Posterior cingulate gyrus (tissue), 11 donors: ENCODE measurements at places on chromosomes 7 and 10.

DNA sequence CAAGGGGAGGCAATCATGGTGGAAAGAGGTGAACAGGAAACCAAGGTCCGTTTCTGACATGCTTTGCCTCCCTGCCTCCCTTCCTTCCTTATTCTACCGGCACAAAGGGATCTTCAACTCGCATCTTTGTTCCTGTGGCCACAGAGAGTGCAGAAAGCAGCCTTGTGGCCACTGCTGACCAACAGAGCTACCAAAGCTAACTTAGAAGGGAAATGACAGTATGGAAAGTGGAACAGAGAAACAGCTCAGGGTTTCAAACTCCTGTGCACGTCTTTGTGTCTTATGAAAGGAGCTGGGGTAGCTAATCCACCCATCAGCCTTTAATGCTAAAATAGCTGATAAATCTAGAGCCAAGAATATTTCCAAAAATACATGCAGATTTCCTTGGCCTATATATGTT is 588.0 kb downstream of the SORCS1 start:
- no peak for DNase-seq

DNA sequence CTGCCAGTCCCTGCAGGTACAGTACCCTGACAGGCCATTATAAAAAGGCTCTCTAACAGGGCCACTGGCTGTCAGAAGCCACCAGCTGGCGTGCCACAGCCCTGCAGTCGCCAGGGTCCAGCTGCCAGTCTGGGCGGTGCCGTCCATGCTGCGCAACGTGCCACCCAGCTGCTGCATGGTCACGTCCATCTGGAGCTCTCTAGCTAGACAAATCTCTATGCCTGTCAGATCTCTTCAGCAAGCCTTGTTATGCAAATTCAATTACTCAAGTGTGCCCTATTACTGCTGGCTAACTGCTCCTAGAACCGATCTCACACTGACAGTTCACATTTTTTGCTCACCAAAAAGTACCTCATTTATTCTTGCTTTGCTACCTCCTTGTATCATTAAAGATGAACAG is 75.9 kb downstream of the HIBADH start:
- peak; percentile 81 for DNase-seq

GRCh38 chr7:155003092-155003375 is at the start of gene PAXIP1:
Gene PAXIP1, minus strand, starts transcription at chr7:155003124. Its CDS starts 195 bp downstream, at chr7:155002929.
- no peak for DNase-seq

GRCh38 chr7:71707041-71707440 is 575.1 kb downstream of the GALNT17 start:
- no peak for DNase-seq

DNA sequence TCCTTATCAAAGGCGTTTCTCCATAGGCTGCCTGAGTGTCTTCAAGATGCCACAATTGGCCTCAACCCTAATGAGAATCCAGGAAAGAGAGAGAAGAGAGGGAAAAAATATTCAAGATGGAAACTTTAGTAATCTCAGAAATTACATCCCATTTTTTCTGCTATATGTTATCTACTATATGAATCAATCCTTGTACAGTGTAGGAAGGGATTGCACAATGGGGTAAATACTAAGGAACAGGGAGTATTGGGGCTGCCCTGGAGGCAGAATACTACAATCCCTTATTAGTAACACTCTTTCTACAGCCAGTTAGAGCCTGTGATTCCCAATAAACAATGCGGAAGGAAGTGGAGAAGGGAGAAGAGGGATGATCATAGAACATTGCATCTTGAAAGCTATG is 27.9 kb downstream of the TFPI2 start:
- DNase-seq, result no peak

GRCh38 chr7:23687011-23687410 is 7.0 kb downstream of the FAM221A start:
- DNase-seq, result no peak

- DNase-seq, result no peak
These were observed at the start of gene PCDH15 for GRCh38 chr10:54800741-54801421. Gene PCDH15, minus strand, starts transcription at chr10:54801231. Its CDS starts 136,969 bp downstream, at chr10:54664262.

DNA sequence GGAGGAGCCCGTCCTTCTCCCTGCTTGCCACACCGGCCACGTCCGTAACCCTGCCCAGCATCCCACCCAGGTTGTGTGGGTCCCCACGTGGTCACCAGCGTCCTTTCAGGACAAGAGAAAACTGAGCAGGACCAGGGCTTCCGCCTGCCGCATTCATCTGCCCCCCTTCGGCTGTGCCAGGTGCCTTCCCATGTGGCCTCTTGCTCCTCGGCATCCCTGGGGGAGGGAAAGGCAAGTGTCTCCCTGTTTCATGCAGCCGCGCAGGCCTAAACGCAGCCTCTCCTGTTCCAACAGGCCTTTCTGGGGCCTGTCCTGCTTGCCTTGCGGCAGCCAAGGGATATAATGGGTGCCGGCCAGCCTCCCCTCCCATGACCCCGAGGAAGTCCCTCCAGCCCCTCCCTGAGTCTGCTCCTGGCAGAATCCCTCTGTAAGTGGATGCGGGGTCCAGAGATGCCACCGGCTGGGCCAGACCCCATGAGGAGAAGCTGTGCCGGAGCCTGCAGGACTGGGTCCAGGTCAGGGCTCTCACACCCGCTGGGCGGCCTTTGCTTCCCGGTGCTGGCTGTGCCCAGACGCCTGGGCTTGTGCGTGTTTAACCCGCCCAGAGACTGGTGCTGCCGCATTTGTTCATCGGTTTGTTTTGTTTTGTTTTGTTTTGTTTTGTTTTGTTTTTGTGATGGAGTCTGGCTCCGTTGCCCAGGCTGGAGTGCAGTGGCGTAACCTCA is 23.1 kb downstream of the SHH start:
- no peak for DNase-seq

GRCh38 chr7:2281541-2281940 is 32.7 kb downstream of the SNX8 start:
- DNase-seq, result no peak

- DNase-seq, result no peak
These were observed 170.2 kb upstream of the GNAI1 start for GRCh38 chr7:79964463-79964862.

DNA sequence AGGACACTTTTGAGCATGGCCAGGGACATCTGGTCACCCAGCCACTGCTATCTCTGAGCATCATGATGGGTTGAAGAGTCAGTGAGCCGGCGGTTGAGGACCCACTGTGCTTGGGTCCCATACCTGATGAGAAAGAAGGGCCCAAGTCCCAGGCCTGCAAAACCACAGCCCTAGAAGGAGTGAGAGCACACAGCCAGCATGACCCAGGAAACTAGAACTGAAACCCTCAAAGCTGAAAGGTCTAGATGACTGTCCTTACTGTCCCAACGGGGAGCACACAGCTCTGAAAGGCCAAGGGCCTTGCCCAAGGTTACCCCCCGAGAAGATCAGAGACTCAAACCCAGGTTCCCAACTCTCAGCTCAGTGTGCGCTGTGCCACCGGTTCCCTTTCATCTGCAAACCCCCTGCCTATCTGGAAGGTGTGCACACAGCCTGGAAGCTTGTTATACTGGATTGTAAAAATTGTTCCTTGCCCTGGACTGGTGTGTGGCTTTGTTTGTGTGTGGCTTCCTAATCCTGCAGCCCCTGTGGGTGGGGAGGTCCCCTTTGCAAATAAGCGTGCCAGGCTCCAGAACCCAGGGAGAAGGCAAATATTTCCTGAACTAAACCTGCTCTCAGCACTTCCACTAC is 22.6 kb upstream of the PSAP start:
- no peak for DNase-seq

DNA sequence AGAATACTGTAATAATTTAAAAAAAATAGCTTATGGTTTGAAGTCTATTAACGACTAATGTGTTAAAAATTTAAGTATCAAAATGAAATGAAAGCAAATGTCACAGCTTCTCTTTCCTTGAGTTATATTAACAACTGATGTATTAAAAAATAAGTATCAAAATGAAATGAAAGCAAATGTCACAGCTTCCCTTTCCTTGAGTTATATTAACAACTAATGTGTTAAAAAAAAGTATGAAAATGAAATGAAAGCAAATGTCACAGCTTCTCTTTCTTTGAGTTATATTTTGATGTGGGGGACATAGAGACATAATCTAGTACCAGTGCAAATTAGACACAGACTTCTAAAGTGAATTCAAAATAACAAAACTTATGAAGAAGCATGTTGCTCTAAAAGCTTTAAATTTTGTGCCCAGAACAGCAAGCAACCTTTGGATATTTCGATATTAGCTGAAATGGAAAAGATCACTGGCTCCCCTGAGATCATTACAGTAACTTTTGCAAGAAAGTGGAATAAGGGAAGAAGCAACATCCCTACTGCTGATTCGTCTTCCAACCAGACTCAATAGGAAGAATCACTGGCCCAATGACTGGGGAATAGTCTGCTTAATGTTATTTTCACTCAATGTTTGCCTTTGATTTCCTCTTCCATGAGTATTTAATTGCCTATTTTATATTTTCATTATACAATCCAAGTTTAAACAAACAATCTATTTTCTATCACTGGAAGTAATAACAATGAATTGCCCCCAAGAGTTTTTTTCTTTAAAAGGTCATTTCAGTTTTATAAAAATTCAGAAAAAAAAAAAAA is 8.0 kb downstream of the SKAP2 start:
- no peak for DNase-seq

GRCh38 chr10:70053841-70054288 is 1.2 kb downstream of the MACROH2A2 start:
- no peak for DNase-seq

- DNase-seq, result no peak
These were observed 2.4 kb downstream of the SH2D4B start for GRCh38 chr10:80540136-80540535.

- no peak for DNase-seq
These were observed 127.7 kb downstream of the SRI start for GRCh38 chr7:88091988-88092675.

DNA sequence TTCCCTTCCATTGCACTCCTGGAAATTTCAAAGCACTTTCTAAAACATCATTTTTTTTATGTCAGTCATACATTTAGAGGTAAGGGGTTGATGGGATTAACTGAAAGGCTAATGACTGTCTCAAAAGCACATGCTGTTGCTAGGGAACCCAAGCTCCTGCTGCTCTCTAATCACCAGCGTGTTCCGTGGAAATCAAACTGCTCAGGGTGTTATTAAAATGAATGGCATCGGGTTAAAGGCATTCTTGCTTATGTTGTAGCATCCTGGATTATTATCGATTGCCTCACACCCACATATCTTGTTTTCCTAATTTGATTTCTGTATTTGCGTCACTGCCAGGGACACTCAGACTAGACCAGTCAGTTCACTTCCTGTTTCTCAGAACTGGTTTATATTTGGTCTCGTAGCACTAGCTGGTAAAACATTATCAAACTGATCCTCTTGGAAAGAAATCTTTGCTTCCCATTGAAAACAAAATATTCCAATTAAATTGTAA is 216.5 kb upstream of the MKLN1 start:
- DNase-seq, result no peak

DNA sequence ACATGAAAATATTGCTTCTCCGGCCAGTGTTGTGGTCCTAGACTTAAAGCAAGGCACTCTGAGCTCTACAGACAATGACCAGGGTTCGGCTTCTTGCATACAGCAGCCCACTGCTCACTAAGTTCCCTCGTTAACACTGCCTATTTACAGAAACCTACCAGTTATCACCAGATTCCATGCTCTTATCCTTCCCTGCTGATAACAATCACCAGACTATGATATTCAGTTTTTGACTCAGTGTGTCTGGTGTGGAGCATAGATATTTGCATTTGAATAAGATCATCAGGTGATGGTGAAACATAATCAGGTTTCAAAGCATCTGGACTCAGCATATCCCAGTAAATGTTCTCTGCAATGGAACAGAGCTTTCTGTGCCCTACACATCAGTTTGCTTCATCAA is 182.3 kb downstream of the SNX13 start:
- no peak for DNase-seq

DNA sequence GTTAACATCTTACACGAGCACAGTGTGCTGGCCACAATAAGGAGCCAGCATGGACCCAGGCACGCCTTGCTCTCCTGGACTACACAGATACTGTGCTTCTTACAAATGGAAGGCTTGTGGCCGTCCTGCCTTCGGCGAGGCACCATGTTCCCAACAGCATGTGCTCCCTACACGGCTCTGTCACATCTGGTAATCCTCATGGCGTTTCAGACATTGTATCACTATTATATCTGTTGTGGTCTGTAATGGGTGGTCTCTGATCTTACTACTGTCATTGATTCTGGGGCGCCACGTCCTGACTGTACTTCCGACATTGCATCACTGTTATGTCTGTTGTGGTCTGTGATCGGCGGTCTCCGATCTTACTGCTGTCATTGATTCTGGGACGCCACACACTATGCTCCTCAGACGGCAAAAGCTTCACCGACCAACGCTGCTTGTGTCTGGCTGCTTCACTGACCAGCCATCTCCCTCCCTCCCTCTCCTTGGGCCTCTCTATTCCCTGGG is 195.4 kb downstream of the MAD1L1 start:
- DNase-seq, result no peak

DNA sequence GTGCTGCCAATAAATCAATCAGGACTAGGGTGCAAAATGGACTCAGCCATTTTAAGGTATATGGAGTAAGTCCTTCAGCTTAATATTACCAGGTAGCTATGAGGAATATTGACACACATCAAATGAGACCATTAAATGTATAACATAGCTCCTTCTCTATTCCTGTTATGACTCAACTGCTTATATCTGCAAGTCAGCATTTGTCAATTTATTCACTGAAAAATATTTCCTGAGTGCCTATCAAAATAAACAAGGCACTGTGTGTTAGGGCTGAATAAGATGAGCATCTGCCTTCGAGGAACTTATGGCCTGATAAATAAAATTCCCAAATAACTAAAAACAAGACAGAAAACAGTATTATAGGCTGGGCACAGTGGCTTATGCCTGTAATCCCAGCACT is 113.8 kb downstream of the CDK6 start:
- DNase-seq, result no peak

- no peak for DNase-seq
These were observed 236.9 kb upstream of the CELF2 start for GRCh38 chr10:10780746-10781145.

DNA sequence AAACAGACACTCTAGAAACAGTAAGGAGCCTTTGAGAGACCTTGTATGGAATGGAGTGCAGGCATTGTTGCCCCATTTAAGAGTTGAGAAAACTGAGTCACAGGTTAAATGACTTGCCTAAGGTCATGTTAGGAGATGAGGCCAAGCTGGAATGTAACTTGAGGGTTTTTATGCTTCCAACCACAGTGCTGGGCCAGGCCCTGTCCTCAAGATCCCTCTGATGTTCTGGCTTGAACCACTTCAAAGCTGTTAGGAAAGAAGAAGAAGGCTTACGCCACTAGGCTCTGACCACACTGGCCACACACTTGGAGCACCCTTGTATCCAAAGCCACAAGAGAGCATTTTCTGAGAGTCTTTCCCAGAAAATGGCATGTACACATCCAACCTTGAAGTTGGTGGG is 42.7 kb downstream of the PLAU start:
- DNase-seq, result no peak

GRCh38 chr10:132398566-132398991 is 1.6 kb downstream of the PWWP2B start:
- peak; percentile 75 for DNase-seq

- no peak for DNase-seq
These were observed 62.8 kb downstream of the PDZD8 start for GRCh38 chr10:117312430-117312829.

GRCh38 chr7:78359836-78360235 is 561.3 kb downstream of the PHTF2 start:
- no peak for DNase-seq
